ENCODE measurements at places on chromosomes 1 and 21.

GRCh38 chr1:43069461-43070050 is 102.5 kb downstream of the EBNA1BP2 start:
- DNase-seq, result no peak

DNA sequence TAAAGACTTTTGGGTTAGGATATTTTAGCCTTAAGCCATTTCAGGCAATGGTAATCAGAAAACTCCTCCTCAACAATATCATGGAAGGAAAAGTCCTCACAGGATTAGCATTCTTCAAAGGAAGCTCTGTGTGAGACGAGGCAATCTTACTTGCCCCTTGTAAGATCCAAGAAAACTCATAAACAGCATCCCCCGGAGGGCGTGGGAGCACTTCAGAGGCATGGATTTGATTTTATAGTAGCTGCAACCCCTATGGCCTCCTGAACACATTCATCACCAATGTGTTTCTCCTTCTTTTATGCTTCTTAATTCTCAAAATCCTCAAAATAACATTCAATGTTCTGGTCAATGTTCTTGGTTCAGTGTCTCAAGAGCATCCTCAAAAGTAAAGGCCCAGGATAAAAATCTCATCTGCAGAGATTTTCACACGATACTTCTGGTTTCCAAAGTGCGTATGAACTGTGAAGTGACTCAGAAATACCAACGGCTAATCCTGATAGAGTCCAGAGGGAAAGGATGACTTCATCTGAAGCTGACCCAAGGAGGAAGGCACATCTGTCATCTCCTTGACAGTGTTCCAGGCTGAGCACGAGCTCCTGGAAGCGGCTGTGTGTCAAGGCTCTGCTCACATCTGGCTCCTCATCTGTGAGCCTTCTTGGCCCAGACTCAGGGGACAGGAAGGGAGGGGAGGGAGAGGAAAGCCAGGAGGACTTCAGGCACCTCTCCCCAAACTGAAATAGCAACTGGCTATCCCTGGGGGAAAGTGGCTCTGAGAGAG is 49.3 kb upstream of the PSEN2 start:
- DNase-seq, result no peak

GRCh38 chr1:23528250-23528978 is 2.6 kb downstream of the E2F2 start:
- DNase-seq, result peak; percentile 77

DNA sequence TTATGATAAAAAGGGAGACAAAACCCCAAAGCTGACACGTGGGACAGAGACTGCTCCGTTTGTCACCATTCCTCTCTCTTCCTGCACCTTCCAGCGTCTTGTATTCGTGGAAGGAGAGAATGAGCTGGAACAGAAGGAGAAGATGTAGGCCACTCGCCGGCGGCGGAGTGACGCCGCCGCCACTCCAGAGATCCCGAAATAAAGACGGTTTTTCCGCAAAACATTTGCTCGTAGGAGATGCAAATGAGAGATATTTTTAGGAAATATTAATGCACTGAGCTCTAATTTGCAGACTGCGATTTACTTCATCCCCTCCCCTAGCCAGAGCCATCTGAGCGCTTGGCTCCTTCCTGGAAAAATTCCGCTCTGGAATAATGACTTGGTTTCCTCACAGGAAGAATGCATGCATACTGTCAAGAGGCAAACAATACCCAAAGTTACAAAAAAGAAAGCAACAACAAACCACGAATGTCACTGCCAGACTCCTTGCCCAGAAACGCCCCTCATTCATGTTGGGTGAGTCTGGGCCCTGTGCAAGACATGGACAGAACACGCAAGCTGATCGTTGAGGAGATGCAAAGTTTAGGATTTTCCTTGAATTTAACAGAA is 18.0 kb upstream of the ADARB1 start:
- no peak for DNase-seq

GRCh38 chr1:67427465-67427864 is 2.7 kb downstream of the SERBP1 start:
- no peak for DNase-seq

- no peak for DNase-seq
Measured at GRCh38 chr1:66267201-66267940, 266.6 kb upstream of the SGIP1 start.

GRCh38 chr1:165143437-165144065 is 213.0 kb downstream of the LMX1A start:
- DNase-seq, result no peak

- DNase-seq, result no peak
Measured at GRCh38 chr1:225744745-225745144, 32.9 kb upstream of the SRP9 start.

DNA sequence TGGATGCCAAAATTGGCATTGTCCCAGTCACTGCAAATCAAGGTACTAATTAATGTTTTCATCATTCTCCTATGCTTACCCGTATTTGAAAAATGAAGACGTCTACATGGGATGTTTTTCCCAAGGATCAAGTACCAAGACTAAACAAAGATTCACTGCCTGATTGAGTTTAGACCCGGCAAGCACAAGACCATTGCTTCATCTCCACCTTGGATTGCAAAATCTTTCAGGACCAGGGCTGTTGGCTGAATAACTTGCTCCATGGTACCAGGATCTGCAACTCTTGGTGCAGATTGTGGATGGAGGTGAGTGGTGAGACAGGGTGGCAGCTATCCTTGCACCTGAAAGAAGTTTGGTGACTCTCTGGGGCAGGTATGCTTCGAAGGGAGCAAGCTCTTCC is 122.5 kb upstream of the ETS2 start:
- no peak for DNase-seq

DNA sequence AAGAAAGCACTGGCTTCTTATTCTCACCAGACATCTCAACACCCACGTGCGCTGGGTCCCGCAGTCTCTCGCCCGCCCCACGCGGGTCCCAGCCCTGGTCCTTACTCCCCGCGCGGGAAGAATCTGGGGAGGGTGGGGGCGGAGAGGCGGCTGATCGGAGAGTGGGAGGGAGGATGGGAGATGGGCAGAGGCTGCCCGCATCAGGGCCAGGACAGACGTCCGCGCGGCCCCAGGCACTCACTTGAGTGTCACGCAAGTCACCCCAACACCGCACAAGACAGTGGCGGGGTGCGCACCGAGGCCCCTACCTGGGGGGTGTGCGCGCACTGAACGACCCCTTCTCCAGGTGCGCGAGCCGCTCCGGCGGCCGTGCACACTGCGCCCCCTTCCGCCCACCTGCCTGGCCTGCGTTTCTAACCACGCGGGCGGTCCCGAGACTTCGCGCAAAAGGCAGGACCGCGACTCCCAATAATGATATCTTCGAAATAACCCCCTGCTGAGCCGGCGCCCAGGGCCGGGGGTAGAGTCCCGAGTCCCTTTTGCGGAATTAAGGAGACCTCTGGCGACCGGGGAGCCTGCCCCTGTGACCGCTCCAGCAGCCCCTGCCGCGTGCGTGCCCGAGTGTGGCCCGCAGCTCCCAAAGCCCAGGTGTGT is 6.0 kb upstream of the SIM2 start:
- no peak for DNase-seq

DNA sequence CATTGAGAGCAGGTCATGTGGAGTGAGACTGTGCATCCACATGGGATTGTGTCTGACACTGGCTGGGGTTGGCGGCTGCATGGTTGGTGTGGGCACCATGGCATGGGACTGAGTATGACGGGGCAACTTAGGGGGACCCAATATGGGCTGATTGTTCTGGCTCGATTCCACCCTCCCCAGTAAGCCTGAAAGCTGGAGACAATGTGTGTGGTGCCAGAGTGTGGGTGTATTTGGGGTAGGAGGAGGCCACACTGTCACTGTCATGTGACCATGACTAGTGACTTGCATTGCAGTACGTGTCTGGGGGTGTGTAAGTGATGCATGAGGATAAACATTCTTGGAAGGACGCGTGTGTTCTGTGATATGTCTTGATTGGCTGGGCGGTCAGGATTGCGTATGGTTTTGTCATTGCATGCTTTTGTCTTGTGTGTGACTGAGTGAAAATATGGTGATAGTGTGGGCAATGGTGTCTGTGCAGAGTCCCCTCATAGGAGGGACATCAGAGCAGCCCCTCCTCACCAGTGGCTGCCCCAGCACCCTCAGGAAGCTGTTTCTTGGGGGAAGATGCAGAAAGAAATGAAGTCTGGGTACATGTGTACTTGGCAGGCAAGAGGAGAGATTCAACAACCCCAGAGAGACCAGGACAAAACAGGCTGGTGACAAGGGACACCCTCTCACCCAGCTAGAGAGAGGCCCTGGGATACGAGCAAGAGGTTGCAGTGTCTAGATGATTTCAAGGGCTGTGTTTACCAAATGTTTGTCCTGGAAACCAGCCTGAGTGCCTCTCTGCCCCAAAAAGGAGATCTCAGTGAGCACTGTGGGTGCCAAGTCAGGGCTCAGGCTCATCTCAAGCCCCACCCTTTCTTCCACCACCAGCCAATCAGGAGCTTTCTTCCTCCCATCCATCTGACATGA is 36.3 kb downstream of the SDC3 start:
- DNase-seq, result no peak

- no peak for DNase-seq
Measured at GRCh38 chr1:218383051-218383450, 37.9 kb downstream of the TGFB2 start.

DNA sequence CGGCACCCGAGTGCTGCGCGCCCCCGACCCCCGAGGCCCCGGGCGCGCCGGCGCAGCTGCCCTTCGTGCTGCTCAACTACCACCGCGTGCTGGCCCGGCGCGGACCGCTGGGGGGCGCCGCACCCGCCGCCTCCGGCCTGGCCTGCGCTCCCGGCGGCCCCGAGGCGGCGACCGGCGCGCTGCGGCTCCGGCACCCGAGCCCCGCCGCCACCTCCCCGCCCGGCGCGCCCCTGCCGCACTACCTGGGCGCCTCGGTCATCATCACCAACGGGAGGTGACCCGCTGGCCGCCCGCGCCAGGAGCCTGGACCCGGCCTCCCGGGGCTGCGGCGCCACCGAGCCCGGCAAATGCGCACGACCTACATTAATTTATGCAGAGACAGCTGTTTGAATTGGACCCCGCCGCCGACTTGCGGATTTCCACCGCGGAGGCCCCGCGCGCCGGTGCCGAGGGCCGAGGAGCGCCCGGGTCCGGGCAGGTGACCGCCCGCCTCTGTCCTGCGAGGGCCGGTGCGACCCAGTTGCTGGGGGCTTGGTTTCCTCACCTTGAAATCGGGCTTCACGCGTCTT is 49.0 kb downstream of the SIM2 start:
- DNase-seq, result no peak

- no peak for DNase-seq
Measured at GRCh38 chr1:174322202-174322862, 125.4 kb upstream of the GPR52 start.

DNA sequence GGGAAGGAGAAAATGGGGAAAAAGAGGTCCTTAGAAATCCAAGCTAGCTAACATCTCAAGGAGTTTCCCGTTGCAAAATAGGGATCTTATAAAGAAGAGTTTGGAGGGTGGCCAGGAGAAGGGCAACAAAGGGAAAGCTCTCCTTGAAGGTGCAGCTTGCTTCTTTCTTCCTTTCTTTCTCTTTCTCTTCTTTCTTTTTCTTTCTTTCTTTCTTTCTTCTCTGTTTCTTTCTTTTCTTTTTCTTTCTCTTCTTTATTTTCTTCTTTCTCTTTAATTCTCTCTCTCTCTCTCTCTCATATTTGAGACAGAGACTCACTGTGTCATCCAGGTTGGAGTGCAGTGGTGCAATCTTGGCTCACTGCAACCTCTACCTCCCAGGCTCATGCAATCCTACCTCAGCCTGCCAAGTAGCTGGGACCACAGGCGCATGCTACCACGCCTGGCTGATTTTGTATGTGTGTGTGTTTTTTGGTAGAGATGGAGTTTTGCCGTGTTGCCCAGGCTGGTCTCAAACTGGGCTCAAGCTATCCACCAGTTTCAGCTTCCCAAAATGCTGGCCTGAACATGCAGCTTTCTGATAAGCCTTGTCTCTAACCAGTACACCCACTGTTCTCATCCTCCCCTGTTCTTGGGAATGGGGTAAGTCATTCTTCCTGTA is 44.4 kb downstream of the RNF11 start:
- no peak for DNase-seq

DNA sequence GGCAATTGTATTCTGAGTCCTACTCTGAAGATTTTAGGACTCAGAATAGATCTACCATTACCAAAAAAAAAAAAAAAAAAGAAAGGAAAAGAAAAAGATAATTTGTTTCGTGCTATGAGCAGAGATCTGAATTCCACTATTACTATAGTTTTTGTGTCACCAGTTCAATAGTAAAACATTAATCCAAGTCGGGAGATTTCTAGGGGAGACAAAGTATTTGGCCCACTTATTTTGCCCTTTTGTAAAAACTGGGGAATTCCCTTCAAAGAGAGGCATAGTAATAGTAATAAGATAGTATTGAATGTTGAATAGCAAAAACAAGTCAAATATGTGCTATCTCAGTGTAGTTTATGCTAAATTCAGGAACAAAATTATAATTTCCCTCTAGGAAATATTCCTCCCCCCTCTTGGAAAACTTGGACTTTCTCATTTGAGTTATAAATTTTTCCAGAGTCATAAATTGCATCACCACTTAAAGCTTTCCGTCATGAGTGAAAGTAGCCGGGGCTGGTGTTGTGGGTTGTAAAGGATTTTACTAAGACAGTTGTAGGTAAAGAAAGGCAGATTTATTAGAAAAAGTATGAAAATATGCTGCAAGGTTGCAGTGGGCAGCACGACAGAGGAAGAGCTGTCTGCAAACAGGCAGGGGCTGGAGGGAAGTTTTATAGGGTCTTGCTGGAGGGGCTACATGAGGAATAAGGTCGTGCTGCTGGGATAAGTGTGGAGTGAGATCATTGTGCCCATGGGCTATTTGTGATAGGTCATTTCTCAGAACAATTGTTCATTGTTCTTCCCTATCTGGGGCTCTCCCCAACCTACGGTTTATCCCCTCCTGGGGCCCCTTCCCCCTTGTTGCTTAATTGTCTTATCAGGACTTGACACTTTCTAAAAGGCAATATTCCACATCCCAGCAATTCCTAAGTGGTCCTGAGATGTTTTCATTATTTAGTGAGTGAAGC is 1009.9 kb downstream of the PLA2G4A start:
- DNase-seq, result no peak

GRCh38 chr1:10046356-10047085 is 13.8 kb downstream of the UBE4B start:
- DNase-seq, result no peak

- peak; percentile 68 for DNase-seq
Measured at GRCh38 chr1:111221633-111222291, 5.8 kb upstream of the CHI3L2 start.

- DNase-seq, result no peak
Measured at GRCh38 chr1:94677714-94678113, 136.2 kb upstream of the F3 start.

DNA sequence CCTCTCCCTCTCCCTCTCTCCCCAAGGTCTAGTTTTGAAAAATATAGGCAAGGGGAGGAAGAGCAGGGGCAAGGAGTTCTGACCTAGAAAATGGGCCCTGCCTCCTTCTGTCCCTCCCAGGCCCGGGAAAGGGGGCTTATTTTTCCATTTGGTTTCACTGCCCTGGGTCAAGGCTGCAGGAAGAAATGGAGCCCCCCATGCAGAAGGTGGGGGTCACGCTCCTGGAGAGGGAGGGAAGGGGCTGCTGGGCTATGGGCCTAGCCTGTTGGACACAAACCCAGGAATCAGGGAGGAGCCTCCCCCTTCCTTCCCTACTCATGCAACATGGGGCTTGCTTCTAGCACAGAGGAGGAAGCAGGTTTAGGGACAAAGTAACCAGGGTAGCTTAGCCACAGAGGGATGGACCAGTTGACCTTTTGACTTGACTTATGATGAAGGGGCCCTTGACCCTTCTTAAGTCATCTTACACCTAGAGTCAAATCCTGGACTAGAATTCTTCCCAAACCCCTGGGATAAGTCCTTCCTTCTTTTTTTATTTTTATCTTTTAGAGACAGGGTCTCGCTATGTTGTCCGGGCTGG is 70.4 kb upstream of the SSBP3 start:
- DNase-seq, result no peak

Measured in central memory CD4-positive, alpha-beta T cell (primary cell).